Esophagus squamous epithelium (tissue), 5 donors: ENCODE measurements at places on chromosomes 16 and 17.

GRCh38 chr16:70160388-70160787 lies 13.2 kb upstream of the CLEC18C start:
- no peak overlapping the region for H3K27ac ChIP-seq
- no peak overlapping the region for H3K4me3 ChIP-seq
- no peak for DNase-seq

DNA sequence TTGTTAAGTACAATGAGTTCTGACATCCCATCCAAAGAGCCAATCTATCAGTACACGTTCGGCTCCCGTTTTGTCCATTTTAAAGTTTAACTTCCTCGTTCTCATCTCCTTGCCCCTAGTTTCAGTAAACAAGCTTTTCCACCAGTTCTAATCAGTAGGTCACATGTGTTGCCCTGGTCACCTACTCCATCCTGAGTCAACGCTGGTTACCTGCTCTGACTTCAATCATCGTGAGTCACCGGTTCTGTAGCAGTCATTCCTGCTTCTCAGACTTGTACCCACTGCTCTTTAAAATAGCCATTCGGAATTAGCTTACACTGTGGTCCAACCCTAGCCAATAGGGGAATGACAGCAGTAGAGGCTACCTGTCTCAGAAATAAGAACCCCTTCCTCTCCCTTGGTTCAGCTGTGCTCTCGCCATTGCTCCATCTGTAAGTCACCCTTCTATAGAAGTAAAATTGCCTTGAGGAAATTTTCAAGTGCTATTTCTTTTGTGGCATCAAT lies 191.0 kb downstream of the CPPED1 start:
- DNase-seq: no peak
- H3K4me1 ChIP-seq: no peaks in the 10 kb centered on the region
- H3K27me3 ChIP-seq: no peaks in the 10 kb centered on the region
- H3K36me3 ChIP-seq: no peaks in the 10 kb centered on the region
- H3K27ac ChIP-seq: no peak overlapping the region
- no peak overlapping the region for H3K4me3 ChIP-seq

GRCh38 chr17:28717578-28718332 lies at the start of gene RAB34:
Gene RAB34 (minus strand): TSS chr17:28717868. CDS start chr17:28717266, 602 bp downstream.
- H3K36me3 ChIP-seq: peaks cover 2% of the 10 kb centered on the region
- peak within 1 kb of the TSS; percentile 97 for H3K27ac ChIP-seq
- no peak for DNase-seq

DNA sequence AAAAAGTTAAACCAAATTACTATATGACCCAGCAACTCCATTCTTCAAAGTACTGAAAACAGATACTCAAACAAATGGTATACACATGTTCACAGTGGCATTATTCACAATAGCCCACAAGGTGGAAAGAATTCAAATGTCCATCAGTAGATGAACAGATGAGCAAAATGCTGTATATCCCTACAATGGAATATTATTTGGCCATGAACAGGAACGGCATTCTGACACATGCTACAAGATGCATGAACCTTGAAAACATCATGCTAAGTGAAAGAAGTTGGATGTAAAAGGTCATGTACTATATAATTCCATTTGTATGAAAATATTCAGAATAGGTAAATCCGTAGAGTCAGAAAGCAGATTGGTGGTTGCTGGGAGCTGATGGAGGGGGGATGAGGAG lies 73.5 kb upstream of the XYLT1 start:
- no peaks in the 10 kb centered on the region for H3K4me1 ChIP-seq
- H3K27ac ChIP-seq: no peak overlapping the region
- DNase-seq: no peak
- peaks cover 12% of the 10 kb centered on the region for H3K27me3 ChIP-seq
- no peak overlapping the region for H3K4me3 ChIP-seq

DNA sequence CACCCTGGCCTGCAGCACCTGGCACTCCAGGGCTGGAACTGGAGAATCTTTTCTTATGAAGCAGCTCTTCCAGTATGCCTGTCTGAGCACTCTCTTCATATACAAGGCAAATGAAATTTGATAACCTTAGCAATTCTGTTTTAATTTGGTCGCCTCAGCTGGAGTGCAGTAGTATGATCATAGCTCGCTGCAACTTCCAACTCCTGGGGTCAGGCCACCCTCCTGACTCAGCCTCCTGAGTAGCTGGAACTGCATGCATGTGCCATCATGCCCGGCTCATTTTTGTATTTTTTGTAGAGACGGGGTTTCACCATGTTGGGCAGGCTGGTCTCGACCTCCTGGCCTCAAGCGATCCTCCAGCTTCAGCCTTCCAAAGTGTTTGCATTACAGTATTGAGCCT lies 140.8 kb upstream of the CHMP6 start:
- H3K4me1 ChIP-seq: peaks cover under 1% of the 10 kb centered on the region
- no peaks in the 10 kb centered on the region for H3K27me3 ChIP-seq
- H3K36me3 ChIP-seq: peaks cover 57% of the 10 kb centered on the region
- no peak overlapping the region for H3K27ac ChIP-seq

- H3K36me3 ChIP-seq: no peaks in the 10 kb centered on the region
- H3K27ac ChIP-seq: no peak overlapping the region
- H3K4me3 ChIP-seq: no peak overlapping the region
- no peaks in the 10 kb centered on the region for H3K27me3 ChIP-seq
These were observed 98.1 kb downstream of the CDH11 start for GRCh38 chr16:65023802-65024201.

DNA sequence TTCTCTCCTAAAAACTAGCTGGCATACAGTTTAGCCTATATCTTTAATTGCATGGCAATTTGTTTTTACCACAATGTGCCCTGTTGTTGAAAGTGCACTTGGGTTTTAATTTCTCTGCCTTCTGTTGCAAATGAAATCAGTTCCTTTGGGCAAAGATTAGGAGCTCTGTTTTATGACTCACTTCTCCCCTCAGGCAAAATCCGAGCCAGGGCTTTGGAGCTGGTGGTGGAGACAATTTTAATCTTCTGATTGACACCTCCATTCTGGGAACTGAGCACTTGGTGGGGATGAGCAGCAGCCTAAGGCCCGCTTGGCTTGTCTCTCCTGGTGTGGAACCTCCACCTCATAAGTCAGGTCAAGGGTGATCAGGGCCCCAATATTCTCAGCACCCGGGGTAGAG lies 13.3 kb upstream of the MYH8 start:
- H3K4me1 ChIP-seq: no peaks in the 10 kb centered on the region
